ENCODE measurements at places on chromosomes 12 and 14.

GRCh38 chr12:108620236-108620879, 13.3 kb downstream of the SELPLG start:
- DNase-seq: no peak

DNA sequence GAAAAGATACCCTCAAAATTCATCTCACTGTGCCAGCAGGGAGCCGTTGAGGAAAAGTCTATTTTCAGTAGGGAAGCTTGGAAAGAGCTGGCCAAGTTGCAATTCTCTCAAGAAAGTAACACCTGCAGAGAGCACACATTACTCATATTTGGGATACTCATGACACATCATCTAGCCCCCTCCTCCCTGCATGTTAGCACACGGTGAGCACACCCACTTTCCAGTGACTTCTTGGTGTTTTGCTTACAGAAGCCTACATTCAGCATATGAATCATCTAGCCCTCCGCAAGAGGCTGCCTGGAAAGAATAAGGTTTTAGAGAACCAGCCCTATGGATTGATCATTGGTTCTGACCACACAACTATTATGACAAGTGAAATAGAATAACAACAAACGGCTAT, 124.5 kb downstream of the PTPRO start:
- no peak for DNase-seq

DNA sequence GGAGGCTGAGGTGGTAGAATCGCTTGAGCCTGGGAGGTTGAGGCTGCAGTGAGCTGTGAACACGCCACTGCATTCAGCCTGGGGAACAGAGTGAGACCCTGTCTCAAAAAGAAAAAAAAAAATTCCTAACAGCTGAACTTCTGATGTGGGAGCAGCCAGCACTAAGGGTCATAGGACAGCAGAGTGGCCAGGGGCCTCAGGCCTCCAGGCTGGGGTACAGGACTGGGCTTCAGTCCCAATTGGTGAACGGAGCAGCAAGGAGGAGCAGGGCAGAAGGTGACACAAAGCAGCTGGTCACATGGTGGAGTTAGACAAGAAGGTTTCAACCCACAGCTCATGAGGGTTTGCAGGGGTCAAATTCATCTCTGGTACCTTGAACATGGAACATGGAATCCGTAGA, 40.8 kb upstream of the NRXN3 start:
- no peak for DNase-seq

- DNase-seq: no peak
Measured at GRCh38 chr12:51430196-51430895, 5.7 kb downstream of the SLC4A8 start.

DNA sequence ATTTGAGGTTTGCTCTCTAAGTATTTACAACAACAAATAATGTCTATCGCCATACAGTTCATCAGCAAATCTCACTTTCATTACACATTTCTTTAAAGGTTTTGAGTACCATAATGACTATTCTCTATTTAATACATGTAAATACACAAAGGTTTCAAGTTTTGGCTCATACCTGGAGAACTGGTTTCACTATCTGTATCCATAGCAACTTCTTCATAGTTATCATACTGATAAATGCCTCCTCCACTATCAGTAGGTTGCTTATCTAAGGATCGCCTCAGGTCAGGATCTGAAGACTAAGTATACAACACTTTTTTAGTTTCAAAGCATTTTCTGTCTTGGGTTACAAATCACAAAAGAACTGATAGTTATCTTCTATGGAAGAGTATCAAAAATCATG, 21.4 kb downstream of the ZFC3H1 start:
- no peak for DNase-seq

GRCh38 chr14:92726135-92726932, 22.1 kb downstream of the LGMN start:
- DNase-seq: no peak

DNA sequence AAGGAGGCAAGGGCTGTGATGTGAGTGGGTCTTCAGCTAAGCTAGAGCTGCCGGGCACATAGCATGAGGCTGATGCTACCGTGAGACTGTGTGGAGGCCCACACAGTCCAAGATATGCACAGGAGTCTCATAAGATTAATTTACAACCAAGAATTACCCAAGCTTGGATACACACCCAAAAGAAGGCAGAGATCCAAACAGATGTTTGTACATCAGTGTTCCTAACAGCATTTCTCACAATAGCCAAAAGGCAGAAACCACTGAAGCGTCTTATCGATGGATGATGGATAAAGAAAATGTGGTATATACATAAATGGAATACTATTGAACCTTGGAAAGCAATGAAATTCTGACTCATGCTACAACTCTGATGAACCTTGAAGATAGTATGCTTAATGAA, 40.8 kb upstream of the RIC8B start:
- DNase-seq: no peak

- no peak for DNase-seq
Measured at GRCh38 chr12:76810671-76811419, 46.9 kb downstream of the ZDHHC17 start.

DNA sequence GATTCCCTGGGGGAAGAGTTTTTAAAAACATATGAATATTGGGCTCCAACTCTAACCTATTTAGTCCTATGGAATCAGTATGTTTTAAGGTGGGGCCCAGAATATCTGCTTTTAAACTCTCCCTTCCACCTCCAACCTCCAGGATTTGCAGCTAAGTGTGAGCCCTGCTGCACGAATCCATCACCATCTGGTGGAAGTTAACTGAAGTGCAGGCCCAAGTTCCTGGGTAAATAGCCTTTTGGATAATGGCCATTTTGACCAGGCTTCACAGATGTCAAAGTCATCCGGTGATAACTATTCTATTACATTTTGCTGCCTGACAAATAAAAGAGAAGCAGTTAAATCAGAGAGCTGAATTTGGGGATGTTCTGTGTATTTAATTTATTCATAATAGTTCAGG, 58.1 kb upstream of the RMST start:
- DNase-seq: no peak

DNA sequence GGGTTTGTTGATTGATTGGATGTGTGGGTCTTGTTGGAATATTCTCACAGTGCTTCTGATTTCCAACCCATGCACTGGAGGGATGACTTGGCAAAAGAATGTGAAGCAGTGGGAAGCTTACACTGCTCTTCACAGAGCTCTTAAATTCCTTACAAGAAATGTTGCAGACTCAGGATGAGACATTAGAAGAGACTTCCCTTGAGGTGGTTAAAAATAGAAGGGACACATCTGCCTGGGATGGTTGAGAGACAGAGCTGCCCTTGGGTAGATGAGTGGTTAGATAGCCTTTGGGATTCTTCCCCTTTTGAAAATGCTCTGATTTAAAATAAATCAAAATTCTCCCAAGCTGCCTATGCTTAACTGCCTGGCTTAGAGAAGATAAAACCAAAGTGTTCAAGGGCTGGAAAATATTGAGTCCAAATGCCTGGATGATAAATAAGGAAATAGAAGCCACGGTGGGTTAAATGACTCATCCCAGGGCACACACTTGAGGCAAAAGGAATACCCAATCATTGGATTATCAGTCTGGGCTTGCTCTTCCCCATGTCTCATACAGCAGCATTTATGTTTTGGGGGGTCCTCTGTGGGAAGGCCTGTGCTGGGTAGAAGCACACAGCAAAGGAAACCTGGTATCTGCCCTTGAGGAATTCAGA, 264.3 kb downstream of the AKAP6 start:
- no peak for DNase-seq

GRCh38 chr12:29395356-29395755, 14.4 kb upstream of the ERGIC2 start:
- DNase-seq: no peak

DNA sequence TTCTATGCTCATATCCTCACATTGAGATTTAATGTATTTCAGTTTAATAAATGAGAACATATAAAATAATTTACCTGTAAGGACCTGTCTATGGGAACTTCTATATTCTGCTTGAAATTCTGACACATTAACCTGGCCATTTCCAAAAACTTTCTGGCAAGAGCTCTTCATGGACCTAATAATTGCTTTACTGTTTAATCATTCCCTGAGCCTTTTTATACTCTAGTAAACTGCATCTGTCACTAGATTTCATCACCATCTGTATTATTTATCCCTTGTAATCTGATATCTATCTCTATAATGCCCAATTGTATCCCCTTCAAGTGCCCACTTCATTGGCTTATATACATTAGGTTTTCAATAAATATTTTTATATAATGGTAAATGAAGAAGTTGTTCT, 327.7 kb downstream of the RAD51B start:
- no peak for DNase-seq

- no peak for DNase-seq
Measured at GRCh38 chr12:126061777-126062176, 996.5 kb downstream of the AACS start.

GRCh38 chr12:80411787-80412186, 32.2 kb upstream of the PTPRQ start:
- DNase-seq: no peak

DNA sequence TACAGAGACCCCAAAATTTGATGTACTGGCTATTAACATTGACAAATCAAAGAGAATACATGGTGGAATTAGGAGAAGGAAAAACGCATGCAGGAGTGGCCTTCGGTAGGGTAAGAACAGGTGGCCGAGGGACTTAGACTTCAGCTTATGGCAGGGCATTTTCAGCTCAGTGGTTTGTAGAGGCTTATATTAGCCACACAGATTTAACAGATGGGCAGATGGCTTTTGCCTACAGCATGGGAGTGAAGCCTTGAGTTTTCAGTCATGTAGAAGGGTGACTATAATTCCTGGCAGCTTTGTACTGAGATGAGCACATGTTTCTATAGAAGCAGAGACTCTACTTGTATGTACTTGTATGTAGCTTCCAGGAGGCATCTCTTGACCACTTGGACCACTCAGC, 40.9 kb upstream of the PLEKHA5 start:
- DNase-seq: no peak

DNA sequence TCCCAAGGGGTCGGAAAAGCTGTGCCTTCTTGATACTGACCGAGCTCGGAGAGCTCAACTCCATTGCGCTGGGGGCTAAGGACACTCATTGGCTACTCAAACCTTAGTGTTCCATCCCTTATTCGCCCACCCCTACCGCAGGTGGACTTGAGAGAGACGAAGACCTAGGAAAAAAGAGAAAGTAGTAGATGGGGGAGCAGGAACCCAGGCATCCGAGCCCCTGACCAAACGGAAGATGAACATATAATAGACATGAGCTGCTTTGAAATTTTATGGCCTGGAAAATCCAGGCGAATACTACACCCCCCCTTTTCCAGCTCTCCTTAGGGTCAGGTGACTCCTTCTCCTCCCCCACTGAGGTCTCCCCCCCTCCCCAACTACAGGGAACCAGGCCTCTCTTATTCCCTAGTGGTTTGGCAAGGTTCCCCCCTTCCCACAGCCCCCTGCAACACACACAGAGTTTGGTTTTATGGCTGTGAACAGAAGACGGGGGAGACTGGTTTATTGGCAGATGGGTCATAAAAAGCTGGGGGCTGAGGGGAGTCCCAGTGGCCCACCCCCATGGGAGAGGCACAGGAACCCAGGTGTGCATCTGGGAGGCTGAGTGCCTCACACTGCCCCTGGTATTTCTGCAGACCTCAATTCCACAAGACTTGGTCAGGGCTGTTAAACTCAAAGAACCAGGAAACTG, 1.6 kb downstream of the GDF11 start:
- no peak for DNase-seq

- DNase-seq: no peak
Measured at GRCh38 chr12:48025281-48025680, 21.0 kb upstream of the COL2A1 start.

- DNase-seq: no peak
Measured at GRCh38 chr14:23033251-23033727, 1.4 kb downstream of the PSMB5 start.

DNA sequence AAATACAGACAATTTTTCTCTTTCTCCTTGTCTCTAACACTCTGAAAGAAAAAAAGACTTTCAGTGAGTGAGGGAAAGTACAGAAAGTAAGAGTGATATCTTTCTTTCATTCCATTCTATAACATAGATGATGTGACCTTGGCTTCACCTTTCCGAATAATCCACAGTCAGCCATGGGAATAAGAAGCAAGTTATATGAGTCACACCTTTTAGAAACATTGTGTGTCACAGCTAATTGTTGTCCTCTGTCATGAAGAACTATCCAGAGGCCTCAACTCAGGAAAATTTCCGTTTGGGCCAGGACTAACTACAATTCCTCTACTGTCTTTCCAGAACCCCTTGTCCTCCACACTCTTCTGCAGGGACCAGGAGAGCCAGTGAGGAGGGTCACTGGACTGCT, 209.7 kb upstream of the FAR2 start:
- DNase-seq: no peak

DNA sequence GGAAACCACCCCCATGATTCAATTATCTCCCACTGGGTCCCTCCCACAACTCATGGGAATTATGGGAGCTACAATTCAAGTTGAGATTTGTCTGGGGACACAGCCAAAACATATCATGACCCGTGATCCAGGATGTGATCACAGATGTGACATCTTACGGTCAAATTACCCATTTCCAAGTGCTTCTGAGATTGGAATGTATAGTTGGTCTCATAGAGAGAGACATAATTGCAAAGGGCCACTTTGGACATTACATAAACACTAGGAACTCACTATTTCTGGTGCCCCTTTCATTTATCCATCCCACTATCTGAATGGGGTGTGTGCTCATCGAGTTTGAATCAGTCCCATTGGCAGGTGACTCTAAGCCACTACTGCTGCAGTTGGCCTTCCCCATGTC, 204.5 kb downstream of the PHLDA1 start:
- no peak for DNase-seq

DNA sequence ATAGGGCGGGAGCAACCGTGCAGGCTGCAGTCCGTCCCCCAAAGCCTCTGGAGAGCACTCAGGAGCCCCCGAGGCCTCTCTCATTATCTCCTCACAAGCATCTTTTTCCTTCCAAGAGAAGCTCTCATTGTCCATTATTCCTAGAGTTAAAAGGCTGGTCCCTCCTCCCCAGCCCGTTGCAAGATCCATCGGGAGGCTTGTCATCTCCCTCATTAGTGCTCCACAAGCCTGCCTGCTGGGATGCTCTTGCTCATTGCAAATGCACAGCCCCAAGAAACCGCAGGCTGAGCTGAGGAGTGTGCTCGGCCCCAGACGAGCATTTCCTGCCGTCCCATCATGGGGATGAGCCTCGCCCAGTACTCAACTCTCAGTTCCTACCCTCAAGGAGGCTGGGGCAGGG, 23.3 kb downstream of the NUAK1 start:
- DNase-seq: no peak

- no peak for DNase-seq
Measured at GRCh38 chr12:981961-982360, 9.1 kb upstream of the ERC1 start.

DNA sequence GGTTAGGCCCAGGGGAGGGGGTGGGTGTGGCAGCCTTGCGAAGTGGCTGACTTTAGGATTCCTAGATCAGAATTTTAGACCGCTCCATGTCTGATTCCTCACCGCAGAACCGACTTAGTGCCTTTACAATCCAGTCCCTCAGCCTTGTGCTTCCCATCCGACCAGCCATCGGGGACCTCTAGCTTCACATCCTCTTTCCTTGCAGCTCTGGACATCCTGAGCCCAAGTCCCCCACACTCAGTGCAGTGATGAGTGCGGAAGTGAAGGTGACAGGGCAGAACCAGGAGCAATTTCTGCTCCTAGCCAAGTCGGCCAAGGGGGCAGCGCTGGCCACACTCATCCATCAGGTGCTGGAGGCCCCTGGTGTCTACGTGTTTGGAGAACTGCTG, 557 bp downstream of the COPS7A start:
- no peak for DNase-seq
